ENCODE measurements at places on chromosomes 13 and 19. TPM values are rescaled to one million over a fixed set of nuclear protein-coding genes. Genes with fewer than 3 reads are reported as not detected.

The ERICH6B gene
- not detected for total RNA-seq

The IGLON5 gene
- total RNA-seq, result not detected

GRCh38 chr19:3670796-3671679 lies 29.2 kb downstream of the PIP5K1C start:
- peak overlapping the region; percentile 54 for H3K4me3 ChIP-seq
- H3K27ac ChIP-seq, result peak overlapping the region; percentile 89
- peak; percentile 90 for DNase-seq
- H3K27me3 ChIP-seq, result no peaks in the 10 kb centered on the region

DNA sequence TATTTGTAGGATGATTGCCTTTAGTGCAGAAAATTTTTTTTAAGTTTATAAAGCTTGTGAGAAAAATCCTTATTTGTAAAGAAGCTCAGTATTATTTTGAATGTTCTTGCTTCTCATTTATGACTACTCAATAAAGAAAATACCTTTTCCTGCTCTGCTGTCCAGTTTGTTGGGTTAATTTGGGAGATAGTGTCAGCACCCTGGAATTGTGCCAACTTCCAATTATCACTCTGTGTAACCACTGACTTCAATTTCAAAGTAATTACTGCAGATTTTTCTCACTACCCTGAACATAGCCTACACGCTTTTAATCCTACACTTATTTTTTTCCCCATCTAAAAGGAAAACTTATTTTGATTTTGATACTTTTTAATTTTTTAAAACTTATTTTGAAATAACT lies 93.1 kb downstream of the GGACT start:
- H3K4me1 ChIP-seq, result no peaks in the 10 kb centered on the region
- H3K27me3 ChIP-seq, result no peaks in the 10 kb centered on the region
- no peaks in the 10 kb centered on the region for H3K36me3 ChIP-seq

- H3K27ac ChIP-seq, result peak overlapping the region; percentile 72
- no peak for DNase-seq
- no peaks in the 10 kb centered on the region for H3K27me3 ChIP-seq
- H3K4me1 ChIP-seq, result peaks cover 5% of the 10 kb centered on the region
- H3K36me3 ChIP-seq, result no peaks in the 10 kb centered on the region
These were observed 1.5 kb upstream of the C5AR2 start for GRCh38 chr19:47330466-47330869.

GRCh38 chr13:61414686-61415057 lies 977 bp downstream of the PCDH20 start:
- H3K36me3 ChIP-seq, result no peaks in the 10 kb centered on the region
- peaks cover 10% of the 10 kb centered on the region for H3K27me3 ChIP-seq
- peaks cover 20% of the 10 kb centered on the region for H3K4me1 ChIP-seq
- H3K27ac ChIP-seq, result no peak overlapping the region
